Fibroblast of the conjunctiva (primary cell): ENCODE measurements at places on chromosomes 7 and 10.

- no peak for DNase-seq
These were observed 451.3 kb downstream of the GPAM start for GRCh38 chr10:111732166-111732785.

- no peak for DNase-seq
These were observed 78.0 kb downstream of the DKK1 start for GRCh38 chr10:52391927-52392602.

DNA sequence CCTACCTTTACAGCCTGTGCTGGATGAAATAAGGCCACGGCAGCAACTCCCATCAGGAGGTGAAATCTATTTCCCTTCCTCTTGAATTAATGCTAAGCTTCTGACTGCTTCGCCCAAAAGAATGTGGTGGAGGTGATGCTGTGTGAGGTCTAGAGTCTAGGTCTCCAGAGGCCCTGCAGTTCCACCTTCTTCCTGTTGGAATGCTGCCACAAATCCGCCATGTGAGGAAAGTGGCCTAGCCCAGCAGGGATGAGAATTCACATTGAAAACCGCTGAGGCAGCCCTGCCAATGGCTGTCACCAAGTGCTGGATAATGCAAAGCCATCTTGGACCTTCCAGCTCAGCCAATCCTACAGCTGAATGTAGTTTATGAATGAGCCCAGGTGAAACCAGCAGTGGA, 28.0 kb downstream of the RHOBTB1 start:
- no peak for DNase-seq

DNA sequence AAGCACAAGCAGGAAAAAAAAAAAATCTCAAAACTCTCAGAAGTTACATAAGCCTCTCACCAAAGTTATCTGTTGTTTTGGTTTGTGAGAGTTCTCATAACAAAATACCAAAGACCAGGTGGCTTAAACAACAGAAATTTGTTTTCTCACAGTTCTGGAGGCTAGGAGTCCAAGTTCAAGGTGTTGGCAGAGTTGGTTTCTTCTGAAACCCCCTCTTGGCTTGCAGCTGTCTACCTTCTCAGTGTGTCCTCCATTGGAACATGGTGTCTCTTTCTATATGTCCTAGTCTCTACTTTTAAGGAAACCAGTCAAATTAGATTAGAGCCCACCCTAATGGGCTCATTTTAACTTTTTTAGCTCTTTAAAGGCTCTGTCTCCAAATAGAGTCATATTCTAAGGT, 44.9 kb downstream of the TNKS2 start:
- DNase-seq: no peak

GRCh38 chr7:135342887-135343286, 109.2 kb downstream of the STRA8 start:
- DNase-seq: no peak
